ENCODE measurements at places on chromosomes 6 and 20. TPM values are rescaled to one million over a fixed set of nuclear protein-coding genes. Genes with fewer than 3 reads are reported as not detected.

NKX2-4 gene
- total RNA-seq, result not detected

CYP21A2 gene
- 0.64 TPM for total RNA-seq

WFDC10A gene
- not detected for total RNA-seq

GUCA1A gene
- total RNA-seq, result 2.2 TPM

ABHD16B gene
- total RNA-seq, result not detected

LY6G6F gene
- not detected for total RNA-seq

C6orf52 gene
- 4.1 TPM for total RNA-seq

MUC22 gene
- not detected for total RNA-seq

DNA sequence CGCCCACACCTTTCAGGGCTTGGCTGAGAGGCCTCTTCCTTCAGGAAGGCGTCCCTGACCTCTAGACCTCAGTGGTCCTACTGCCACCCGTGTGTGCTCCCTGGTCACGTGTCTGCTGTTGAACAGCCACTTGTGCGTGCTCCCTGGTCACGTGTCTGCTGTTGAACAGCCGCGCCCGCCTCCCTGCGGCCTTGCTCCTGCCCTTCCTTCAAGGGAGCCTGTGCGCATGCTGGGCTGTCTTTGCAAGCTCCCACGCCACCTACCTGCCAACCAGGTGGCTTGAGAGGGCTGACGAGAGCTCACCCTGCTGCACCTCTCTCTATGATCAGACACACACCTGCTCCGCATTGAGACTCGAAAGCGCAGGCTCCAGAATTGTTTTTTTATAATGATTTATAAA lies 179.3 kb downstream of the BMP7 start:
- no peak for DNase-seq
- peaks cover 14% of the 10 kb centered on the region for H3K27me3 ChIP-seq
- no peaks in the 10 kb centered on the region for H3K36me3 ChIP-seq
- H3K4me3 ChIP-seq, result no peak overlapping the region
- no peak overlapping the region for H3K27ac ChIP-seq

DNA sequence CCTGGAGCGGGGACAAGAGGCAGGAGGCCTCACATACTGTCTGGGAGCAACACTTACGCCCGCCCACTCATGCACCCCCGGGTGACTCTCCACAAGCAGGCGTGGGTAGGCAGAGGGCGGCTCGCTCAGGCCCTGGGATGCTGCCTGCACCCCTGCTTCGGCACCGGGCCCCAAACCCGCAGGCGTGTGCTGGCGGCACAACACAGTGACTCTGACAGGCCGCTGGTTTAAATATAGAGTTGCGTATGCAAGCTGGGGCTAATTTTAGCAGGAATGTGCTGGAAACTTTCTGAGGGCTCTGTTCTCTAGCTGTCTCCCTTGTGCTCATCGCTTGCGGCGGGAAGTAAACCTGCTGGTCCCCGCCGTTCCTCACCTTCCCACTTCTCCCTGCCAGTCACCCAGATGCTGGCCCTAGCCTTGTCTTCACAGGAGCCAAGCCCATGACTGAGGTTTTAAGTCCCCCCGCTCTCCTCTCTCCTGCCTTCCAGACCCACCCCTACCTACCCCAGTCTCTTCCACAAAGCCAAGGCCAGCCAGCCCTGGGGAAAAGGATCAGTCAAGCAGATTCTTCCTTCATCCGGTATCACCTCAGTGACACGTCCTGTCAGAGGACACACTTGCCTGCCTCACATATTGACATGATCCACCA lies 94.5 kb upstream of the FOXP4 start:
- H3K27ac ChIP-seq, result peak overlapping the region; percentile 11
- peaks cover 11% of the 10 kb centered on the region for H3K27me3 ChIP-seq
- H3K4me3 ChIP-seq, result no peak overlapping the region
- no peaks in the 10 kb centered on the region for H3K36me3 ChIP-seq

- DNase-seq, result no peak
- H3K4me3 ChIP-seq, result no peak overlapping the region
- no peak overlapping the region for H3K27ac ChIP-seq
- H3K4me1 ChIP-seq, result no peaks in the 10 kb centered on the region
- no peaks in the 10 kb centered on the region for H3K27me3 ChIP-seq
- no peaks in the 10 kb centered on the region for H3K36me3 ChIP-seq
Observed at GRCh38 chr20:12083269-12083668, 165.6 kb downstream of the BTBD3 start.

DNA sequence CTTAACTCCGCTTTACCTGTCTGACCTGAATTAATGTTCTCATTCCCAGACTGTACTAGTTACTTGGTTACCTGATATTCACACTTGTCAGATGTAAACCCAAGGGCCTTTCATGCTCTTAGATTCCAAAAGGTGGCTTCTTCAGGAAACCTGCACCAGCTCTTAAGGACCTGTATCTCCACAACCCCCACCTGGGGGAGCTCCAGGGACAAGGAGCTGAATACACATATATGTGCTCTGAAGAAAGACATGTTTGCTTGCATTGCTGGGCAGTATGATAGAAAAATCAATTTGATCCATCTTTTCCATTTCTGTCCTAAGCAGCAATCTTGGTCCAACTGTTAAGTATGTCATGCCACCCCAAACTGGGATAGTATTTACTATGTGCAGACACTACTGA lies 64.8 kb upstream of the POU3F2 start:
- H3K27me3 ChIP-seq, result no peaks in the 10 kb centered on the region
- peaks cover 6% of the 10 kb centered on the region for H3K4me1 ChIP-seq
- peaks cover under 1% of the 10 kb centered on the region for H3K36me3 ChIP-seq

- H3K4me3 ChIP-seq, result no peak overlapping the region
- no peak overlapping the region for H3K27ac ChIP-seq
- peaks cover 1% of the 10 kb centered on the region for H3K27me3 ChIP-seq
Observed at GRCh38 chr6:593907-594212, 63.0 kb downstream of the HUS1B start.

GRCh38 chr20:63097336-63097831 lies 90.6 kb upstream of the BHLHE23 start:
- peak; percentile 14 for DNase-seq
- H3K27ac ChIP-seq, result no peak overlapping the region
- H3K36me3 ChIP-seq, result peaks cover 3% of the 10 kb centered on the region
- peaks cover 10% of the 10 kb centered on the region for H3K27me3 ChIP-seq

DNA sequence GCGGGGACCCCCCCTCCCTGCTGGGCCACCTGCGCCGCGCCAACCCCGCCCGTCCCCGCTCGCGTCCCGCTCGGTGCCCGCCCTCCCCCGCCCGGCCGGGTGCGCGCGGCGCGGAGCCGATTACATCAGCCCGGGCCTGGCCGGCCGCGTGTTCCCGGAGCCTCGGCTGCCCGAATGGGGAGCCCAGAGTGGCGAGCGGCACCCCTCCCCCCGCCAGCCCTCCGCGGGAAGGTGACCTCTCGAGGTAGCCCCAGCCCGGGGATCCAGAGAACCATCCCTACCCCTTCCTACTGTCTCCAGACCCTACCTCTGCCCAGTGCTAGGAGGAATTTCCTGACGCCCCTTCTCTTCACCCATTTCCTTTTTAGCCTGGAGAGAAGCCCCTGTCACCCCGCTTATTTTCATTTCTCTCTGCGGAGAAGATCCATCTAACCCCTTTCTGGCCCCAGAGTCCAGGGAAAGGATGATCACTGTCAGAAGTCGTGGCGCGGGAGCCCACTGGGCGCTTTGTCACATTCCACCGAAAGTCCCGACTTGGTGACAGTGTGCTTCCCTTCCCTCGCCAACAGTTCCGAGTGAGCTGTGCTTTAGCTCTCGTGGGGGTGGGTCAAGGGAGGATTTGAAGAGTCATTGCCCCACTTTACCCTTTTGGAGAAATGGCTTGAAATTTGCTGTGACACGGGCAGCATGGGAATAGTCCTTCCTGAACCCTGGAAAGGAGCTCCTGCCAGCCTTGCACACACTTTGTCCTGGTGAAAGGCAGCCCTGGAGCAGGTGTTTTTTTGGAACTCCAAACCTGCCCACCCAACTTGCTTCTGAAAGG lies 2.1 kb downstream of the VEGFA start:
- peak overlapping the region; percentile 72 for H3K27ac ChIP-seq
- H3K4me3 ChIP-seq, result peak overlapping the region; percentile 88
- no peaks in the 10 kb centered on the region for H3K36me3 ChIP-seq

- H3K36me3 ChIP-seq, result peaks cover 7% of the 10 kb centered on the region
- no peak overlapping the region for H3K4me3 ChIP-seq
- peaks cover 3% of the 10 kb centered on the region for H3K27me3 ChIP-seq
- no peak overlapping the region for H3K27ac ChIP-seq
- no peak for DNase-seq
Observed at GRCh38 chr6:143177706-143178105, 117.0 kb downstream of the AIG1 start.

DNA sequence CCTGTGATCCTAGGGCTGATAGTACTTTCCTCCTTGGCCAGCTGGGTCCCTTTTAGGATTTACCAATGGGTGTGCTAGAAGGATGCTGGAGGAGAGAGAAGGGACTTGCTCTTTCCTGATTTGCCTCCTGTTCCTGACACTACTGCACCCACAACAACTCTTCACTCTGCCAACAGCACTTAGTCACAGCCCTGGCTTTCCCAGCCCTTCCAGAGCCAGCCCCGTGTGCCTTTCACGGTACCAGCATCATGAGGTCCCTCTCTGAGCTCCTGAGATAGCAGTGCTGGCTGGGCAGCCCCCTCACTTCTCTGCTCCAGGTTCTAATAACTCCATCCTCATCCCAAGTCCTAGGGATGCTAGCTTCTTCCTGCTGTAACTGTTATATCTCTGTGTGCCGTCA lies 80.9 kb downstream of the DNAH8 start:
- H3K36me3 ChIP-seq, result peaks cover 4% of the 10 kb centered on the region
- H3K4me3 ChIP-seq, result no peak overlapping the region
- H3K27me3 ChIP-seq, result no peaks in the 10 kb centered on the region
- H3K27ac ChIP-seq, result no peak overlapping the region
- H3K4me1 ChIP-seq, result peaks cover 9% of the 10 kb centered on the region
- DNase-seq, result no peak

DNA sequence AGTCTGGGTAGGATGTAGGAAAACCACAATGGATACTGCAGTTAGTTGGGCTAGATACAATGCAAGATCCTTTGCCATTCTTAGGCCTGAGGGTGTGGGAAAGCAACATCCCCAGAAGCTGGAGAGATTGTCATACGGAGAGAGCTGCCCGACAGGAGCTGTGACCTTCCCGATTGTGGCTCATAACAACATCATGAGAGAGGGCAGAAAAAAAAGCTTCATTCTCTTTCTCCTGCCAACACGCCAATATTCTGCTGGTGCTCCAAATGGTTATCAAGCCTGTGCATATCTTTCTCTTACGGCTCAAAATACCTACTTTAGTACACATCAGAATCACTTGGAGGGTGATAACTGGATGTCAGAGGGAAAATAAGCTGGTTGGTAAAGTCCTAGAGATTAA lies 81.1 kb downstream of the IBTK start:
- no peaks in the 10 kb centered on the region for H3K27me3 ChIP-seq
- no peak overlapping the region for H3K27ac ChIP-seq
- no peak for DNase-seq
- no peaks in the 10 kb centered on the region for H3K4me1 ChIP-seq

DNA sequence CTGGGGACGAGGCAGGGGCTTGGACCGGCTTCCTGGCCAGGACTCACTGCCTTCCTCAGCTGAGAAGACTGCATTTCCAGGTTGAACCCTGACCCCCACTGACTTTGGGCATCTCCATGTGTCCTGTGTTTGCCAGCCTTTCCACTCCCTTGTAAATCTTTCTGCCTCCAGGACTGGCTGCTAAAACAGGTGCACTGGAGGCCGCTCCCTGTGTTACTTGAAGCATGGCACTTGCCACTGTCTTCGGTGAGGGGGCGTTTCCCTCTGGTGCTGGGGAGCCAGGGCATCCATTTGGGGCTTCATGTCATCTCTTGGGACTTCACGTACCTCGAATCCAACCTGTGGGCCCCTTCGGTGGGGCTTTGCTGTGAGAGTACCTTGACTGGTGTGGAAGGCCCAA lies 6.7 kb upstream of the RBM38 start:
- DNase-seq, result no peak
- no peak overlapping the region for H3K27ac ChIP-seq
- peaks cover under 1% of the 10 kb centered on the region for H3K27me3 ChIP-seq
- no peak overlapping the region for H3K4me3 ChIP-seq

DNA sequence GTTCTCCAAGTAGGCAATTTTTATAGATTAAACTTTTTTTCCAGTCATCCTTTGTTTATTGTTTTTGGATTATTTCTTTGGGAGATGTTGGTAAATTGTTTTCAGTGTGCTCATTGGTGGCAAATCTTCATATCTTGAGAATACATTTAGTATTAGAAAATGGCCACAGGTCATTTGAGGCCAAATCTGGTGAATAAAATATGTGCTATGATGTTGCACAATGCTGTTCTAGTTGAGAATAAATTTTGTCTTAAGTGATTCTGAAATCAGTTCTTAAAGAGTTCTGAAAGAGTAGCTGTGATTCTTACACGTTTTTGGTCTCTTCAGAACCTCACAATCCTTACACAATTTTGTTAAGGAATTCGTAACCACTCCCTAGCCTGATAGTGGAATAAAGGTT lies 20.1 kb downstream of the CDKAL1 start:
- H3K27me3 ChIP-seq, result no peaks in the 10 kb centered on the region
- H3K4me1 ChIP-seq, result no peaks in the 10 kb centered on the region
- H3K27ac ChIP-seq, result no peak overlapping the region
- H3K36me3 ChIP-seq, result peaks cover 5% of the 10 kb centered on the region

DNA sequence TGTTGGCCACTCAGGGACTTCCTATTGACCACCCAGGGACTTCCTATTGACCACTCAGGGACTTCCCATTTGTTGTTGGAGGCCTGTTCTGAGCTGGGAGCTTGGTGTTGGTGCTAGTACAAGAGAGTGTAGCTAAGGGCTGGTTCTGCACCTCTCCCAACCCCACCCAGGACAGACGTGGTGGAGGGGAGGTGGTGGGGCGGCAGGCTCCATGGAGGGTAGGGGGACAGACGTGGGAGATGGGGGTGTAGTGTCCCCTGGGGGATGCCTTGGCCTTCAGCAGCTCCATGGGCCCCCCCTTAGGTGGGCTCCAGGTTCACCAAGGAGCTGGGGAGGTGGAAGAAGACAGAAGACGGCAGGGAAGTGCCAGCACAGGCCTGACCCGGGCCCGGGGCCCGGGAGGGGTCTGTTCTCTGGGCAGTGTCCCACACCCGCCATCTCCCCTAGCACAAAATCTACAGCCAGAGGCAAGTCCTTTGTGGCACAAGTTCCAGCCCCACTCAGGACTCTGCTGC lies 33.9 kb downstream of the CHRNA4 start:
- H3K36me3 ChIP-seq, result peaks cover 10% of the 10 kb centered on the region
- H3K27ac ChIP-seq, result no peak overlapping the region
- H3K4me1 ChIP-seq, result peaks cover 8% of the 10 kb centered on the region
- peaks cover 6% of the 10 kb centered on the region for H3K27me3 ChIP-seq

DNA sequence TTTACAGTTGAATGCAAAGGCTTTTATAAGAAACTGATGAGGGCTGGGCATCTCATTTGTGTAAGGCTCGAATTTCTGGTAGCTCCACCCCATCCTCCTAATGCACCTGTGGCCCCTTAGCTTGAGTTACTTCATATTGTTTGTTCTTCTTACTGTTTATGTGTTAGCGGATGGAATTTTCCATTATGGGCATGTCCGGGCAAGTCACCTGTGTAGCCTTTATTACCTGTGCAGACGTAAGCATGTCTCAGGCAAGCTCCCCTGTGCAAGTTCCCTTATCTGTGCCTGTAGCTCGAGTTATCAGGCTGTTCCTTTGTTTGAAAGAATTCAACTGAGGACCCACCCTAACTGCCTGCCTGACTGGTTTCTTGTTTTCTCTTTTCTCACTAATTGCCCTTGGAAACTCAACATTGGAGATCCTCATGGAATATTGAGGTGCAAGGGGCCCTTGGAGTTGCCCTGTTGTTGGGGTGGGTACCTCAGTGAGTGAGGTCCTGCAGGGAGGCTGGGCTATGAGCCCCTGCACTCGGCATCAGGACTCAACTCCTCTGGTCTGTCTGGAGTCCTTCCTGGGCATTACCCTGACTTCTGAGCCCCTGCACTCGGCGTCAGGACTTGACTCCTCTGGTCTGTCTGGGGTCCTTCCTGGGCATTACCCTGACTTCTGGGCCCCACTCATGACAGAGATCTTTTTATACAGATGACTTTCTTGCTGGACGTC lies 207.9 kb upstream of the SULF2 start:
- DNase-seq, result no peak
- no peak overlapping the region for H3K27ac ChIP-seq
- H3K36me3 ChIP-seq, result peaks cover 8% of the 10 kb centered on the region
- peaks cover 11% of the 10 kb centered on the region for H3K4me1 ChIP-seq
- H3K4me3 ChIP-seq, result no peak overlapping the region
